ENCODE measurements at places on chromosomes 2 and 18. TPM values are rescaled to one million over a fixed set of nuclear protein-coding genes. Genes with fewer than 3 reads are reported as not detected.
A peak's percentile ranks its signal among the peaks of the same experiment; 100 is the strongest.

GRCh38 chr2:43276266-43276941 lies 50.0 kb upstream of the ZFP36L2 start:
- DNase-seq = peak; percentile 57

DNA sequence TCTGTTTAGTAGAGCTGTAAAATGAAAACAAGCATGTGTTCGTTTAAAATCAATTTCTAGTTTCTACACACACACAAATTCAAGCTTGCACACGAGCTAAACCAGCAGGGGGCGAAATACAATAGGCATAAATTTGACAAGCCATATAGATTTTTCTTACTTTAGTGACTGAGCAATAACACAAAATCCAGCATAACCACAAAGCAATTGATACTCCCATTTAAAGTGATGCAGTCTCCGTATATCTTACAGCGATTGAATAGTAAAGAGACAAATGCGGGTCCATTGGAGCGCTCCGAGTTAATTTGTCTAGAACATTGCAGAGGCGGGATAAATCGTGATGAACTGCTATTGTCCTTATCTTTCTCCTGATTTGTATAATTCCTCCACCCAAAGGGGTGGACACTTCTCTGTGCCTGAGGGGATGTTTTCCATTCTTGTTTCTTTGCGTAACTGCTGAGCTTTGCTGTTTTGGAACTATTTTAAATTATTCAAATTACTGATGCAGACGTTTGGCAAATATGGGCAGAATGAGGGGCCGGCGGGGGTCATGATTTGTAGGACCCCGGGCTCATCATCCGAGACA lies 1.2 kb upstream of the AFTPH start:
- DNase-seq = peak; percentile 79

GRCh38 chr2:112646102-112646719 lies 472 bp downstream of the SLC20A1 start:
- no peak for DNase-seq

GRCh38 chr2:8983571-8983970 lies 19.9 kb downstream of the MBOAT2 start:
- no peak for DNase-seq

- no peak for DNase-seq
Measured at GRCh38 chr2:34003795-34004194, 404.7 kb upstream of the FAM98A start.

- no peak for DNase-seq
Measured at GRCh38 chr2:195536906-195537305, 120.1 kb upstream of the SLC39A10 start.

- no peak for DNase-seq
Measured at GRCh38 chr18:10460414-10461018, 6.1 kb downstream of the APCDD1 start.

- DNase-seq = no peak
Measured at GRCh38 chr2:205771031-205771430, 88.7 kb downstream of the NRP2 start.

- peak; percentile 14 for DNase-seq
Measured at GRCh38 chr2:9914384-9915065, 37.0 kb upstream of the GRHL1 start.

DNA sequence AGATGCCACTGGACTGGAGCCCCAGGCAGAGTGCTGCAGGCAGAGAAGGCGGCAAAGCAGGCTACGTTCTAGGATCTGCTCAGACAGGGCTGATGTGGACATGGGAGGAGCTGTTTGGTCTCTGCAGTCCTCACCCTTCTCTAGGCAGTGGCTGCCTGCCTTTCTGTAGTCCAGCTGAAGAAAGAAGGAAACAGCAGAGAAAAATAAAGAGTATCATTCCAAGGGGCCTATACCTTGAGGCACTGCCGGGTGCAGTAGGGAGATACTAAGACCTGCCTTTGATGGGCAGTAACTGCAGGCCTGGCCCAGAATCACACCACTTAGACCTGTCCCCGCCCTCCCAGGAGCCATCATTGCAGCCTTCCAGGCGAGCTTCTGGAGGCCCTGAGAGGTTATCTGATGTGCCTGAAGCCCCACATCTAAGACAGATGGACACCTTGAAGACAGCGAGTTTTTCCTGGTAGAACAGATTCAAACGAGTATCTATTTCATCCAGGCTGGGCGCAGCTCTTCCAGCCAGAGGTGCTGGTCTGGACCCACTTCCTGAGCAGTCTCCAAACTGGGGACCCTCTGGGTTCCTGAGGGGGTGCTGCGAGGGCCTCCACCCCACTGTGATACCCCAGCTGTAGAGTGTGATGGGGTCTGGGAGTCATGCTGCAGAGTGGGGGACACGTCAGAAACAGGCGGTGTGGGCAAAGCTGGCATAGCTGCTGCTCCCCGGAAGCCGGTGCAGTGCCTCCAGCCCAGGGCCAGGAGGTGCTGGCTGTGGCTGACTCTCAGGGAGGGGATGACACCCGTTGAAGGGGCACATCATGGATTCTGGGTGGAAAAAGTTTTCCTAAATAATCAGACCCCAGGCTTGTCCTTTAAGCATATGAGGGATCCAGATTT lies 87.3 kb upstream of the OTOS start:
- DNase-seq = no peak

DNA sequence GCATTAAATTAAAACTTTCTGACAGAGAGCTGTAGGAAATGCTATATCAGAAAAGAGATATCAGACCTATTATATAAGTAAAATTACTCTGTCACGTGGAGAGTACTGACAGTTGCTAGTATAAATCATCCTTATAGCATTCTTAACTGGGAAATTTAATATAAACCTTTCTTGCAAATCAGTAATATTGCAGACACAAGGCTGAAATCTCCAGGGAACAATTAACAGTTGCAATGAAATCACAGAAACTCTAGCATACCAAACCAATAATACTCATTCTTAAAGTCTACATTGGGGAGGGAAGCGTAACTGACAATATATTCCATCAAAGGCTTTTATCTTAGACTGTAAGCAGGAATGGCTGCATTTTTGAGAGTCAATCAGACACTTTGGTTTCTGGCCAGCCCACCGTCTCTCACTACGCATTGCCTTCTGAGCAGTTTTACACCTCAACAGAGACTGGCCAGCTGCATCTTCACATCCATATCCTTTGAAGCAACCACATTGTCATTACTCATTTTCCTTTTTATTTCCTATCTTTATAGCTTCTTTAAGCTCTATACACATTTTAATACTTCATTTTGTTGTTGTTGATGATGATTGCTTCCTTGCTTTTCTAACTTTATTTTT lies 536.0 kb upstream of the CDH2 start:
- DNase-seq = no peak

DNA sequence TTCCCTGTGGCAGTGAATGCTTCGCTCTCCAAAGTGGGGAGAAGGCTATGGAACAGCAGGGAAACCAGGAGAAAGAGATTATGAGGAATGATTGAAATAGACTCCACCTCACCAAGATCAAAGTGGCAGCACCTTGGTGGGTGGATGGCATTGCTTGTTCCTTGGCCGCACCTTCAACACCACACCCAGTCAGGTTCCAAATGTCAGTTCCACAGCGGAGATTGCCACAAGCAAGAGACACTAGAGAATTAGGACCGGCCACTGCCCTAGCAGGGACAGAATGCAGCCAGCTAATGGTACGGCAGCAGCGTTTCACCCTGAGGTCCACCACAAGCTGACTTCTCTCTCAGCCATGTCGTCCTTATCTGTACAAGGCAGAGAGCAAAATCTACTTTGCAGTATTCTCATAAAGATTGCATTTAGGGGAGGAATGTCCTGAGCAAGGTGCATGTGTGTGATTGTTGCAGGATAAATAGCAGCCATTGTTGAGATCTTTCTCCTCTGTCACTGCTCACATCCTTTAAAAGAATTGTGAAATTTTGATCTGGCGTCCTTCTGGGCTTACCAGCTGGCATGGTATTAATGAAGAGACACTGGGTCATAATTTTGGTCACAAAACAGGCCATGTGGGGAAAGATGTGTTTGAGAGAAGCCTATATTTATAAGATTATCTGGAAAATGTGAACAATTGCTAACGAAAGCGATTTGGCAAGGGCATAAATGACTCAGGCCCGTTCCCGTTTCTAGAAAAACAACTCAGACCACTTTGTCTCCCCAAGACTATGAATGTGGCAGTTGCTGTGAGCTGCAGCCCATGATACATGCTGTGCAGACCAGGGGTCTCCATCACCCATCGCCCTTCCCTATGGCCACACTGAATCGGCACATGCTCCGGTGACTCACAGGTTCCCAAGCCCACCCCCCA lies 228.6 kb upstream of the ID2 start:
- peak; percentile 65 for DNase-seq

The IGFBP2 gene
- 242 TPM for polyA plus RNA-seq

The OSR1 gene
- polyA plus RNA-seq = 17.7 TPM

The LYG2 gene
- 0.16 TPM for polyA plus RNA-seq

The MAP3K19 gene
- polyA plus RNA-seq = 0.01 TPM

The CPS1 gene
- 657 TPM for polyA plus RNA-seq

The MC5R gene
- 0.66 TPM for polyA plus RNA-seq
